SK-MEL-5 (cell line): ENCODE measurements at places on chromosomes 1 and 21. TPM values are rescaled to one million over a fixed set of nuclear protein-coding genes. Genes with fewer than 3 reads are reported as not detected.

NUF2 gene
- 28.7 and 30.1 TPM in 2 replicates for total RNA-seq

NEGR1 gene
- not detected in 2 replicates for total RNA-seq

DHDDS gene
- total RNA-seq = 32.7 and 35.4 TPM in 2 replicates

GBP1 gene
- total RNA-seq = 0.29 and 0.83 TPM in 2 replicates

UTS2 gene
- total RNA-seq = not detected in 2 replicates

LRRC38 gene
- not detected in 2 replicates for total RNA-seq

TNFRSF1B gene
- total RNA-seq = 4.4 and 5.0 TPM in 2 replicates

C8A gene
- total RNA-seq = not detected in 2 replicates

SLC6A9 gene
- 0.27 and 0.77 TPM in 2 replicates for total RNA-seq

SIM2 gene
- 0.45 and 0.50 TPM in 2 replicates for total RNA-seq

ZBTB8A gene
- 3.2 and 3.7 TPM in 2 replicates for total RNA-seq

EFNA1 gene
- 25.3 and 25.7 TPM in 2 replicates for total RNA-seq

S100A6 gene
- 185 and 198 TPM in 2 replicates for total RNA-seq

DNA sequence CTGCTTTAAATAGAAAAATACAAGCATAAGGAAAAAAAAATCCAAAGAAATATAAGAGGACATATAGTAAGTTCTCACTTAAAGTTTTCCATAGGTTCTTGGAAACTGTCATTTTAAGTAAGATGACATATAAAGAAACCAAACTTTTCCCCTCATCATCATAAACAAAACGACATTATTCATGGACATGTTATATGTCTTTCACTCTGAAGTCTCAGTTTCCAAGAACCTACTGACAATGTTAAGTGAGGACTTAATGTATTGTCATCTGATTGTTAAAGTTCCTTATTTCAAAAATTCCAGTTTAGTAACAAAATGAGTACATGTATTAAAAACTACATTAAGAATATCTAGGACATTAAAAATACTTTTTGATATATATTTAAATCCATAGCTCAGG lies 69.6 kb upstream of the GFI1 start:
- DNase-seq = no peak

- DNase-seq = no peak
Observed at GRCh38 chr1:211621447-211622198, 42.7 kb upstream of the SLC30A1 start.

- peak; percentile 66 for DNase-seq
Observed at GRCh38 chr1:52268372-52268771, 97.6 kb downstream of the CC2D1B start.

DNA sequence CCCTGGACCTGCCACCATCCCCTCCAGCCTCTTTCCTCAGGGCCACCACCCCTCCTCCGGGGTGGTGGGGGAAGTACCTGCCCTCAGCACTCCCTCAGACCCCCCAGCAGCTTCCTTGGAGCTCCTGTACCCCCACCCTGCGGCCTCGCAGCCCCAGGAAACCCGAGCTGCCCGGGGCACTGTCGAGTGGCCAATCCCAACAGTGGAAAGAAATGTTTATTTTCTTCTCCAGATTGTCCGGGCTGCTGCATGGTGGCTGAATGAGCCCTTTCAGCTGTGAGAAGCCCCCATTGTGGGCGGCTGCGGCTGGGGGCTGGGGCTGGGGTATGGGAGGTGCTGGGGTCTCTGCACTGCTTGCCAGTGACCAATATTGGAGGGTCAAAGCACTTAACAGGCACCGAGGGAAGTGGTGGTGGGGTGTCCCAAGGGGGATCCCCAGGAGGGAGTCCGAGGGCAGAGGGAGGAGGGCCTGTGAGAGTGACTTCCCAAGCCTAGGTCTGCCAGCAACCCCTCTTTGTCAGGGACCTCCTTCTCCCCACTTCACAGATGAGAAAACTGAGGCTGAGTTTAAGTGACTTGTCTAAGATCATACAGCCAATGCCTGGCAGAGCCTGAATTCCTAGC lies 25.2 kb downstream of the RUNX3 start:
- no peak for DNase-seq

GRCh38 chr1:101298663-101299062 lies 61.8 kb downstream of the S1PR1 start:
- DNase-seq = no peak

GRCh38 chr1:36135330-36135667 lies 10.3 kb upstream of the COL8A2 start:
- no peak for DNase-seq

GRCh38 chr1:65940126-65940525 lies 147.4 kb downstream of the PDE4B start:
- no peak for DNase-seq

DNA sequence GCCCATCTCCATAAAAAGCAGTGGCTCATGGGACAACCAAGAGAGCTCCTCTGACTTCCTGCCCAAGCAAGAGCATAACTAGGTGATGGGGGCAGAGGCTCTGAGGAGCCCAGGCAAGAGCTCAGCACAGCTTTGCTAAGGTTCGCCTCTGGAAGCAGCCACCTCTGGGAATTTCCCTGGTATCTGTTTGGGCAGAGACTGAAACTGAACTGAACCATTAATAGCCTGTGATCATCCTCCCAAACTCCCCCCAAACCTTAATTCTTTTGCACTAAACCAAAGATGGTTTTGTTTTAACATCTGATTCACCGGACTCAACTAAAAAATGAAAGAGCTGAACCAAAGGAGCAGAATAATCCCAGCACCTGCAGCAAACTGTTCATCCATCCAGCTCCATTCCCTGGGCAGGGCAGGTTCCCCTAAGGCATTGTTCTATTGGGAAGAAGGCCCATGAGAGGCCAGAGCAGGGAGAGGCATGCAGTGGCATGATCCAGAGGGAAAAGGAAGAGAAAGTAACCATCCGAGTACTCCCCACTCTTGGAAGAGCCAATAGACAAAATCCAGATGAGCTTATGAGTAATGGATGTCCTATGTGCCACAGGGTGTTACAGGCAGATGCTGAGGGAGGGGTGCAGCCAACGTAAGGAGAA lies 77.8 kb upstream of the KAZN start:
- DNase-seq = no peak

DNA sequence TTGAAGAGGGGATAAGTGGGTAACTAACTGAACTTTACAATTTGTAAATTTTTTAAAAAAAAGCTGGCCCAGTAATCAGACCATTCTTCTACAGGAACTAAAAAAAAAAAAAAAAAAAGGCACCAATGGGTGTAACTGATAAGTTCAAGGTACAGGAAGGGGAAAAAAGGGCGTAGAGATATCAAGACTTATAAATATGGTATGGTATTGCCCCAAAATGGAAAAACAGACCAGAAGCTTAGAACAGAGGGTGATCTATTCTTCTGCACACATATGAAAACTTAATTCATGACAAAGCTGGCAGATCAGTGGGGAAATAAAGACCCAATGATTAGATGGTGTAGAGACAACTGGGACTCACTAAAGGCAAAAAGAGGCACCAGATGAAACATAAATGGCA lies 58.9 kb downstream of the LHX4 start:
- DNase-seq = no peak

GRCh38 chr1:1507305-1507704 lies 4.7 kb upstream of the ATAD3A start:
- no peak for DNase-seq

GRCh38 chr1:22077728-22078127 lies 25.2 kb downstream of the CDC42 start:
- DNase-seq = peak; percentile 22

DNA sequence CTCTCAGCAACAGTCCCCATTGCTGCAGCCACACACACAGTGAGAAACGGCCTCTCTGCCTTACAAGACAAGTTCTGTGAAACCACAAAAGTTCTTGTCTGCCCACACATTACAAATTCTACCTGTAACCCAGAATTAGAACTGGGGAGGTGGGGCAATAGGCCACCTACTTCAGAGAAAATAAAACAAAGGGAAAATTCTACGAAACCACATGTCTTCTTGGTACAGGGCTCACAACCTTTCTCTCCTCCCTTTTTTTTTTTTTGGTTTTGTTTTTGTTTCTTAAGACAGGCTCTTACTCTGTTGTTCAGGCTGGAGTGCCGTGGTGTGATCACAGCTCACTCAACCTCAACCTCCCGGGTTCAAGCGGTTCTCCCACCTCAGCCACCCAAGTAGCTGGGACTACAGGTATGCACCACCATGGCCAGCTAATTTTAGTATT lies 30.2 kb downstream of the LPAR3 start:
- no peak for DNase-seq

DNA sequence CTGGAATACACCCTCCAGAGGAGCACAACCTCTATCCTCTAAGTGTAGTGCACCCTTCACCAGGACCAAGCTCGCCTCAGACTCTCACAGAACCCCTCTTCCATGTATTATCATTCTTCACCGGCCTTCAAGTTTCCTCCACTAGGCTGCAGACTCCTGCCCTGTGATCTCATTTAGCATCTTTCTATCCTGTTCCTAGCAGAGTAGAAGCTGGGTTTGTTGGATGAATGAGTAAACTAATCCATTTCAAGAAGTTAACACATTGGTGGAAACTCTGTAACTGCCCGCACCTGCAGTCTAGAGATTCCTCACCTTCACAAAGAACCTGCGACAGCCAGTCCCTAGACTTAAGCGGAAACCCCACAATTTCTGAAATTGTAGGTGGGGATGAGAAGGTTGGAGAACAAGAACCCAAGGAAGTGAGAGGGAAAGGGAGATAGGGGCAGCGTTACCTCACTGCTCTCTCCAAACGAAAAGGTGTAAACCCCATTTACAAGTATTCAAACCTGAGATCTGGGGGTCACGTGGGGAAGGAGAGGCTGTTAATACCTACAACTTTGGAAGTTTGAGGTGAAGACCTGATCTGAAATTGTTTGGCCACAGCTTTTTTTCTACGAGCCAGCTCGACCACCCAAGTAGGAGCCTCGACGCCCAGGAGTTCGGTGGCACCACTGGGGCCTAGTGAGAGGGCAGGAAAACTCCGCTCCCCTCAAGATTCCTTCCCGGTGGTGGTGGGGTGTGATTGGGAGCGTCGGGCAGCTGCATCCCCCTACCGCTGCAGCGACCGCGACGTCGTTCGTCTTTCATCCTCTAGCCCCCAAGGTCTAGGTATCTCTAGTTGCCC lies 1.2 kb downstream of the PTPN14 start:
- peak; percentile 17 for DNase-seq

GRCh38 chr1:177921590-177921989 lies 48.3 kb downstream of the SEC16B start:
- DNase-seq = no peak

DNA sequence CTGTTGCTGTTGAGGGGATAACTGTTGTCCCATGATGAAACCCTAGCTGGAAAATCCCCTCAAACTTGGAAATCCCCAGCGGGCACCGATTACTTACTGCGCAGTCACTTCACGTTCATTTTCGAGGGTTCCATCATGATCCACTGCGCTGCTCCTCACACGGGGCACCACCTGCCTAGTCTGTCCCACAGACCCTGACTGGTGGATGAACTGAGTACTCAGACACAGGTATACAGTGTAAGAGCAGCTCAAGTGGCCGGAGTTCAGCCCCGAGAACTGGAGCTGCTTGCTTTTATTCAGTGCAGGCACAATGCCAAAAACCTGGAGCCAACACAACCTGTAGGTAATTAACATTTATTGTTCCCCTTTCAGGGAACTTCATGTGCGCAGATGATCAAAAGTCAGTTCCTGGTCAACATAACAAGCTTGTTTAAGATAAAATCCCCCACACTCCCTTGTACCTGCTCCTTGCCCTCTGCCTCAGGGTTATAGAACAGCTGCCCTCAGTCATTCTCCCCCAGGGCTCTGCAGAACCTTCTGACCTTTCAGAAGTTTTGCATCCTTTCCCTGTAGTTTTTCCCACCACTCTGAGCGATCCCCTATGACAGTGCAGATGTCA lies 46.5 kb upstream of the PRELP start:
- DNase-seq = no peak

DNA sequence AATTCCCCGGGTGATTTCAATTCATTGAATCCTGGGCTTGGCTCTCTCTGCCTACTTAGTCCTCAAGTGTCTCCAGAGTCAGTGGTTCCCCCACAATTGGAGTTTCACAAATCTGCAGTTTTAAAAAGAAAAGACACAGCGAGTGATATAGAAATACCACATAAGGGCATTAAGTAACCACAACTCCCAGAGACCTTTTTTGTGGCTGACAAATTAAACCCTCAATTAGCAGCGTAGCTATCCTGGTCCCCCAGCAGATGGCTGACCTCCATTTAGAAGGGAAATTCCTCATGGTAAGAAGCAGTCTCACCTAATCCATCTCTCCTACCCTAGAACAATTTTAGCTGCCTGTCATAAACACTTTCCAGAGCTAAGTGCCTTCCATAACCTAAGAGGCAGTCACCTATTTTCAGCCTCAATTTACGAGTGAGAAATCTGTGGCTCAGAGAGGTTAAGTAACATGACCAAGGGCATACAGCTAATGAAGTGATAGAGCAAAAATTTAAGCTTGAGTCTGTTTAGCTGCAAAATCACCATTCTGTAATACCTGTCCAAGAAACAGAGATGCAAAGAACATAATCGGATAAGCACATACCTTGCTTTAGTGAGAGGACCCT lies 56.0 kb upstream of the NBPF3 start:
- DNase-seq = no peak

- DNase-seq = no peak
Observed at GRCh38 chr1:77704736-77705135, 22.3 kb upstream of the ZZZ3 start.

- no peak for DNase-seq
Observed at GRCh38 chr1:93813076-93813475, 65.9 kb downstream of the DNTTIP2 start.

GRCh38 chr1:147169840-147170674 lies 2.2 kb downstream of the PRKAB2 start:
- DNase-seq = no peak

DNA sequence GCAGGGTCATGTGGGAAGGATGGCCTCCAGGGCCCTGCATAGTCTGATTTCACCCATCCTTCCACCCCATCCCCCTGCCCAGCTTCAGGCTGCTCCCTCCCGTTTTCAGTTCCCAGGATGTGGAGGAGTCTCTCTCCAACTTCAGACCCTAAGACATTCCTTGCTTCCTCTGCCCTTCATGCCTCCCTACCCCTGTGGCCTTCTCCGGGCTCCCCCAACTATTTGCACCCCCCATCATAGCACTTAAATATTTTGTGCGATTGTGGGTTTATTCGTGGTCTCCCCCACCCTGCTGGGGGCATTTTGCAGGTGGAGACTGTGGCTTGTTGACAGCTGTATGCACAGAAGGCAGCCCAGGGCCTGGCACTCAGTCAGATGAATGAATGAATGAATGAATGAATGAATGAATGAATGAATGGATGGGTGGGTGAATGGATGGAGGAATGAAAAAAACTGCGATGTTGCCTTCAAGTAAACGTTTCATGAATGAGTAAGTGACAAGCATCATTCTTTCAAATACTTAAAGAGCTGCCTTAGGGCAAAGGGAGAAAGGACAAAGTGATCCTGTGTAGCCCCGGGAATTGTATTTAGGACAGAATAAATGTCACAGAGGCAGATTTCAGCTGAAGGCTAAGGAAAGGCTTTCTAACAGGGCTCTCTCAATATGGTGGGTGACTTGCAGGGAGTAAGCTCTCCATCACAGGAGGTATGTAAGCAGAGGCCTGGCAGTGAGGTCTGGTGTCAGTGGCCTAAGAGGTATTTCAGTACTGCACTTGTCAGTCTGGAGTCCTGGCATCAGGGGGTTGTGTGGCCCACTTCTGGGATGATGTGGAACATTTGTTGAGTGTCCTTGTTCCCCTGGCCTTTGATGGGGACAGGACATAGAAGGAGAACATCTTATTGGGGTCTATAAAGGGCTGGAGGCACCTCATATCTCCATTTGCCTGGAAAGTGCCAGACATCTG lies 156.4 kb downstream of the PTPRU start:
- no peak for DNase-seq
